ENCODE measurements at places on chromosomes 12 and 14. TPM values are rescaled to one million over a fixed set of nuclear protein-coding genes. Genes with fewer than 3 reads are reported as not detected.

CYP46A1 gene
- total RNA-seq, result 0.26 TPM

DNA sequence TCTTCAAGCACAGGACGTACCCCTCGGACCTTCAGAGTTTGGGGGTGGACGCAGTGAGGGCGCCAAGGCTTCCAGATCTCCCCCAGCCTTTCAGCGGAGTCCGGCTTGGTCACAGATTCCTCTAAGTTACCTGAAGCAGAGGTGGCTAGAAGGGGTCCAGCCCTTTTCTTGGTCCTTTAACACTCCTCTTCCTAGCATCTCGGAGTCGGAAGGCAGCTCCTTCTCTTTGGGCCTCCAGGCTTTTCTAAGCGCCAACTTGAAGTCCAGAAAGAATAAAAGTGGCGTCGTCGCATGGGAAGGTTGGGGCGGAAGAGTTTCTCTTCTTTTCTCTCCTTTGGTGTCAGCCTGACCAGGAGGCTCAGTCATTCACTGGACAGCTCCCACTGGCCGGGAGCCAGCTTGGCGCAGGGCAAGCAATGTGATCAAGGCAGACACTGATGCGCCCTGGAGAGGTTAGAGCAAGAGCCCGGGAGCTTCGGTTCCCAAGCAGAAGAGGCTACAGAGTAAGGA is 9.6 kb downstream of the OR6S1 start:
- H3K36me3 ChIP-seq, result peaks cover 1% of the 10 kb centered on the region
- peaks cover 84% of the 10 kb centered on the region for H3K27me3 ChIP-seq
- no peak overlapping the region for H3K27ac ChIP-seq
- no peak for DNase-seq
- H3K4me1 ChIP-seq, result peaks cover 27% of the 10 kb centered on the region

DNA sequence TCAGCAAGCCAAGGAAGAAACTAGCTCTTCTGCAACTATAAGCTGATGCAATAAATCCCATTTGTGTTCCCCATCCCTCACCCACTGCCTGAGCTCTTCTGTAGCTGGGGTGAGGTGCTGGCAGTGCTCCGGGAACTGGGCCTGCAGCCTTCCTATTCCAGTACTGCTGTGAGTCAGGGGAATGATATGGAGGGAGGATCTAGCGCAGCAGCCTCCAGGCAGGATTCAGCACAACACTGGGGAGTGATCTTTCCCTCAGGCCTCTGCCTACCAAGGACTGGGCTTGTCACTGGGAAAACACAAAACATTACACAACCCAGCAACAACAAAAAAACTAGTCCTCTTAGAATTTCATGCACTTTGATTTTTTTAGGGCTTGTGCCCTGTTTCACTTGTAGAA is 58.7 kb downstream of the ST8SIA1 start:
- H3K4me3 ChIP-seq, result no peak overlapping the region
- H3K27me3 ChIP-seq, result peaks cover 8% of the 10 kb centered on the region
- H3K27ac ChIP-seq, result no peak overlapping the region

DNA sequence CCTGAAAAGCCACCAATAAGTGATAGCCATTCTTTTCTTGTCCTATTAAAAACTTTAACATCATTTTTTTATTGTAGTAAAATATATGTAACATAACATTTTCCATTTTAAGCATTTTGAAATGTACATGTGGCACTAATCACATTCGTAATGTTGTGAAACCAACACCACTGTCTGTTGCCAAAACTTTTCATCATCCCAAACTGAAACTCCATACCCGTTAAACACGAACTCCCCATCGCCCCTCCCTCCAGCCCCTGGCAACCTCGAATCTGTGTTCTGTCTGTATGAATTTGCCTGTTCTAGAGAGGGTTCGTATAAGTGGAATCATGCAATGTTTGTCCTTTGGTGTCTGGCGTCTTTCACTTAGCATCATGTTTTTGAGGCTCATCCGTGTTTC is 75.9 kb downstream of the CCDC92 start:
- H3K36me3 ChIP-seq, result no peaks in the 10 kb centered on the region
- H3K27ac ChIP-seq, result no peak overlapping the region
- H3K27me3 ChIP-seq, result peaks cover 4% of the 10 kb centered on the region
- no peak for DNase-seq
- peaks cover 4% of the 10 kb centered on the region for H3K4me1 ChIP-seq

GRCh38 chr14:52333823-52334657 is 19.9 kb downstream of the PTGER2 start:
- H3K27me3 ChIP-seq, result no peaks in the 10 kb centered on the region
- no peak for DNase-seq
- H3K36me3 ChIP-seq, result peaks cover 58% of the 10 kb centered on the region
- peak overlapping the region; percentile 11 for H3K27ac ChIP-seq
- peaks cover 29% of the 10 kb centered on the region for H3K4me1 ChIP-seq
